ENCODE measurements at places on chromosomes 3 and 15.

DNA sequence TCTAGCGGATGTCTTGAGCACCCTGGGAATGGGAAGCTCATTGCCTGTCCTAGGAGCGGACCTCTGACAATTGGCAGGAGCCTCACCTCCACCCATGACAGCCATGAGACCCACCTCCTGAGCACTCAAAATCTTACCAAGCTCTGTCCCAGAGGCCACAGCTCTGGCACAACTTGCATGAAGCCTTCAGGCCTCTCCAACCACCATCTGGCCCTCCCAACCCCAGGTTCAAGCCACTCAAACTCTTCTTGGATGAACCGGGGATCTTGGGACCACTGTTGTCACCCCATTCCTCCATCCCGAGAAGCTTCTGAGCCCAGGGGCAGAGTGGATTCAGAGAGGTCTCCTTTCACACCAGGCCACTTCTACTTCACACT, 1.5 kb downstream of the VIPR1 start:
- no peak for DNase-seq

GRCh38 chr3:182238126-182238525, 526.4 kb downstream of the SOX2 start:
- no peak for DNase-seq

DNA sequence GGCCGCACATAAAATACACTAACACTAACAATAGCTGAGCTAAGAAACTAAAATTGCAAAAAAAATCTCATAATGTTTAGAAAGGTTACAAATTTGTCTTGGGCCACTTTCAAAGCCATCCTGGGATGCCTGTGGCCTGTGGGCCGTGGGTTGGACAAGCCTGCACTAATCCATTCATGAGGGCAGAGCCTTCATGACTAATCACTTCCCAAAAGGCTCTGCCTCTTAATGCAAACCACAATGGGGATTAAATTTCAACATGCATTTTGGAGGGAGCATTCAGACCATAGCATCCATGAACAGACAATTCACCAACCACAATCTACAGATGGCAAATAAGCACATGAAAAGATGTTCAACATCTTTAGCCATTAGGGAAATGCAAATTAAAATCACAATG, 128.2 kb downstream of the SUCLG2 start:
- DNase-seq: no peak

DNA sequence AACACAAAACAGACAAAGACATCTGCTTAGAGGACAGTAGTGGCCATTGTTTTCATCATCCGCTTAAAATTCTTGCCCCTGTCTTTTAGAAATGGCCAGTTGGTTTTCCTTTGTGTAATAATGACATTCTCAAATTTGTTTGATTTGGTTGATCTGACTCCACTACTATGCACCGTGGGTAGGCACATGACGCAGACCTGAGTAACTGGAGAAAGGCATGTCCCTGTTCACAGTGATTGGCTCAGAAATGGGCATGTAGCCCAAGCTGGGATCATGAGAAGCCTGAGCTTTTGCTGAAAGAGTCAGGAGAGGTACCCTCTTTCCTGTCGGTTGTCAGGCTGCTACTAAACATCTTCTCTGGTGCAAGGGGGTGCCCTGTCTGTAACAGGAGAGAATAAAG, 36.6 kb upstream of the MAGI1 start:
- no peak for DNase-seq

DNA sequence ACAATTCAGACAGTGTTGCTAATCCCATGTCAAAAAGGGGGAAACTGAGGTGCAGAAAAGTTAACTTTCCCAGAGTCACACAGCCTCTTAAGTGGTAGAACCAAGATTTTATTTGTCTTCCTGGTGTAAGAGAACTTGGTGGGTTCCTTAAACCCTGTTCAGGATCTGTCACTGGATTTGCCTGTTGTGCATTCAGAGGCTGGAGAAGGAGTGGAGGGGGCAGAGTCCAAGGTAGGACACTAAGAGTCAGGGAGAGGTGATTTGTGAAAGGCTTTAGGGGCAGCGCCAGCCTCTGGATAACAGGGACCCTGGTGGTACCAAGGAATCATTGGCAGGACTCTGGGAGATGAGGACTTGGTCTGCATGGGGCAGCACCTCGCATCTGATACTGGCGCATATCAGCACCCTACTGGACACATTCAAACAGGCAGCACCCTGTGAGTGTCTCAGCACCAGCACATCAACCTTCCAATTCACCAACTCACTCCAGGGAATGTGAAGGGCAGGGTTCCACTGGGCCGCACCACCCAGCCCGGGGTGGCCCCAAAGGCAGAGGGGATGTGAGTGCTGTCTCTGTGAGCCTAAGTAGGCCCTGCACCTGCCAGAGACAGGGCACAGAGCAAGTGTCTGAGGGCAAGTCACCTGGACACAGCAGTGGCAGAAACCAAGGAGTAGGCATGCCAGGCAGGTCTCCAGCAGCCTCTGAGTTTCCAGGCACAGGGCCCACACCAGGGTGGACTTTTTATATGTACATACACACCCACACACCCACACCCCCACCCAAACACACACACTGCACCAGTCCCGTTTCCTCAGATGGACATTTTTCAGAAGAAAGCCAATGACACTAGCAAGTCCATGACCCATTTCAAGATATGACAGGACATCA, 71.6 kb downstream of the LIPC start:
- no peak for DNase-seq

- no peak for DNase-seq
Measured at GRCh38 chr15:101841656-101842055, 29.7 kb downstream of the OR4F15 start.

All from effector CD4-positive, alpha-beta T cell (primary cell).